ENCODE measurements at places on chromosomes 3 and 15. TPM values are rescaled to one million over a fixed set of nuclear protein-coding genes. Genes with fewer than 3 reads are reported as not detected.

GRCh38 chr15:60021589-60022378 lies 17.7 kb downstream of the FOXB1 start:
- no peak for DNase-seq

- DNase-seq, result no peak
Measured at GRCh38 chr15:38720893-38721567, 156.4 kb upstream of the RASGRP1 start.

DNA sequence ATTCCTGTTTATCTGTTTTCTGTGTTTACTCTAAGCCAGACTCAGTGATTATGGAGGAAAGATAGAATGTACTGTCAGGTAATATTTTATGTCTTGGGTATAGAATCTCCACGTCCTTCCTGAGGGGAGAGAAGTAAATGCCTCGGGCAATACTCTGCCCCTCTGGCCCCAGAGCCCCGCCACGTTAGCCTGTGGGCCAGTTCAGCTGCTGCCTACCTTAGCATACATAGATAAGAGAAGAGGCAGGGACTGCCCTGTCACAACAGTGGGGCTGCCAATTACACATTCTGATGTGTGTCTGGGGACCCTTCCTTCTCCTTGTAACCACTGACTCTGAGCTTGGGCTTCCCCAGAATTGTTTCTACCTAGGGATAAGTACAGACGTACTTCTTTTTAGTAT lies 347.7 kb upstream of the ATP11B start:
- DNase-seq, result no peak

Gene PAK6
- 0.31 TPM for total RNA-seq

Measured in sciatic nerve (tissue), 2 donors.